ENCODE measurements at places on chromosomes 2 and 18.

DNA sequence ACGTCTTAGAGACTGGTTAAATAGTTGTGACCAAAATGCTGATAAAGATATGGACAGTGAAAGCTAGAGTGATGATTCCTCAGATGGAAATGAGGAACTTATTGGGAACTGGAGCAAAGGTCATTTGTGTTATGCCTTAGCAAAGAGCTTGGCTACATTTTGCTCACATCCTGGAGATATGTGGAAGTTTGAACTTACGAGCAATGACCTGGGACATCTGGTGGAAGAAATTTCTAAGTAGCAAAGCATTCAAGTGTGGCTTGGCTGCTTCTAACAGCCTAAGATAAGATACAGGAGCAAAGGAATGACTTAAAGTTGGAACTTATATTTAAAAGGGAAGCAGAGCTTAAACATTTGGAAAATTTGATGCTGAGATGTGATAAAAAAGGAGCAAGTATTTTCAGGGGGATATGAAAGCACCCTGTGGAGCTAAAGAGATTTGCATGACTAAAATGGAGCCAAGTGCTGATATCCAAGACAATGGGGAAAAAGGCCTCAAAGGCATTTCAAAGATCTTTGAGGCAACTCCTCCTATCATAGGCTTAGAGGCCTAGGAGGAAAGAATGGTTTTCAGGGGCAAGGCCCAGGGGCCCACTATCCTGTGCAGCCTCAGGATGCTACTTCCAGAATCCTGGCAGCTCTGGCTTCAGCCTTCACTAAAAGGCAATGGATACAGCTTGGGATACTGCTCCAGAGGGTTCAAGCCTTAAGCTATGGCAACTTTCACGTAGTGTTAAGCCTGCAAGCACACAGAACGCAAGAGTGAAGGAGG, 124.1 kb upstream of the KLHL14 start:
- DNase-seq: no peak

- no peak for DNase-seq
Measured at GRCh38 chr2:202778217-202778616, 93.3 kb downstream of the ICA1L start.

DNA sequence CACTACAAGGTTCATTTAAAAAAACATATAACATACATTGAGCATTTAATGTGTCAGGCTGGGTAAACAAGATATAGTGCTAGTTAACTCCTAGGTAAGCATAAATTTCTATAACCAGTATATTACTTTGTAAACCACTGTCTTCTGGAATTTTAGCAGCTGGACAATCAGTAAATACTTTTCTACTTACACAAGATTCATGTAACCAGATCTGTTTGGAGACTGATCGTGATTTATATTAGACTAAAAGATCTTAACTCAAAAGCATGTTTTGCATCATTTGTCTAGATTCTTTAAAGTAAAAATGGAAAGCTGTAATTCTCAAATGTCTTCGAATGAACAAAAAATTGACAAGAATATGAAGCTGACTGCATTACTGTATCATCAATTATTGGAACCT, 941 bp upstream of the SGO2 start:
- no peak for DNase-seq

GRCh38 chr2:237691908-237692600, 64.7 kb downstream of the LRRFIP1 start:
- DNase-seq: peak; percentile 92

DNA sequence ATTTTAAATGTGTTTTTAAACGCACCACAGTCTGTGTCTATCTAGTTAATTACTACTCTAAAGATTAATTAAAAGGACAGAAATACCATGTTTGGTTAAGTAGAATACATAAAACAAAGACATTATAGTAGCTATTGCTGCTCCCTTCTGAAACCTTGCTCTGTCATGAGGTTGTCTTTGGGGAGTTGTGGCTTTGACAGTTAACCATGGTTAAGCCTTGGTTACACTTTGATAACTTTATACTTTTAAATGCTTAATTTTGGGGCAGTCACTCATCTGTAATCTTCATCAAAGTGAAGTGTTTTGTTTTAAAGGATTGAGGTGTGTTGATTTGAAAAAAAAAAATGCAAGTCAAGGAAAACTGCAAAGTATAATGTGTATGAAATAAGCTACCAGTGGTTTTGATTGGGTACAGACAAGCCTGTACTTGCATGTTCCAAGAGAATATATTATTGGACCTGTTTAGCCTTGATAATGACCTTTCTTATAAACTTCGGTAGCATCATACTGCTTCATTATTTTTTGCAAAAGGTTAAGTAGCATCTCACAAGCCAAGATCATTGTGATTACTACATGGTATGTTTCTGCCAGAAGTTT, 29.8 kb upstream of the TBR1 start:
- no peak for DNase-seq

DNA sequence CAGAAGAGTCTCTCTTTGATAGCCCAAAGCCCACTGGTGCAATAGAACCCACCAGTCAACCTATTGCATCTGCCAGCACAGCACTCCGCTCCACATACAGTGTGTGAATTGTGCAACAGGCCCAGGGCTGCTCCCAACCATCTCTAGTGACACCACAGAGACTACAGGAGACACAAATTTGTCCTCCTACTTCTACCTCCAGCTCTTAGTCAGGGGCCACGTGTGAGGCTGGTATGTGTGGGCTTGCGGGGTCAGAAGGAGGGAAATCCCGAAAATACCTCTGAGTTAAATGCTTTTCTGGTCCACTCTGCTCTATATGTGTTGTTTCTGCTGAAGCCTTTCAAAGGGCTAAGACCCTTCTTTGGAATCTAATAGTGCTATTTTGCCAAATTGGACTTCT, 18.0 kb downstream of the DGUOK start:
- DNase-seq: no peak

DNA sequence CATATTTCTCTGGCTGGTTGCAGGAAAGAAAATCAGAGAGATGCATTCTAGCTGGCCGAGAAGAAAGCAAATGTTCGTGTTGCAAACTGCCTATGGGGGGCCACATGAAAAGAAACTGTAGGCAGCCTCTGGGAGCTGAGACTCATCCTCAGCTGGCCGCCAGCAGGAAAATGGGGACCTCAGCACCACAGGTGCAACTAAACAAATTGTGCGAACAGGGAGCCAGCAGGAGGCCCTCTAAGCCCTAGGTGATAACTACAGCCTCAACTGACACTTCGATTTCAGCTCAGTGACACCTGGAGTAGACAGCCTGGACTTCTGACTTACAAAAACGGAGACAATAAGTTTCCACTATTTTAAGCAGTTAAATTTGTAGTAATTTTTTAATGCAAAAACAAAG, 107.3 kb downstream of the DTNB start:
- DNase-seq: no peak

GRCh38 chr2:6297238-6297637, 568.5 kb downstream of the CMPK2 start:
- no peak for DNase-seq

GRCh38 chr2:129757915-129758783, 221.3 kb upstream of the RAB6C start:
- DNase-seq: no peak

GRCh38 chr2:25402477-25402876, 60.8 kb upstream of the DNMT3A start:
- DNase-seq: no peak

DNA sequence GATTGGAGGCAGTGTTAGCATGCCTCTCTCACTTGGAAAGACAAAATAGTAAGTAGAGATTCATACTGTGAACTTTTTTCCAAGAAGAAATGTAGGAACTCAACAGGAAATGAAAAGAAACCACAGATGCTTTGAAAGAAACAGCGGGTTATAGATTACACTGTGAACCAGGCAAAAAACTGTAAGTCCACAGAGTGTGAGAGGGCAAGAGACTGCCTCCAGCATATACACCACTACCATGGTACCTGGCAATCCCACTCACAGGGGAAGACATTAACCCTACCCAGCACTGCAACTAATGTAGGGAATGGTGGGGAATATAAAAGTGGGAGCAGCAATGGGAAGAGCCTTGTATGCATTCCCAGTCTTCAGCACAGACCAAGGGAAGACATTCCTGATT, 150.6 kb upstream of the GALNT5 start:
- DNase-seq: no peak

DNA sequence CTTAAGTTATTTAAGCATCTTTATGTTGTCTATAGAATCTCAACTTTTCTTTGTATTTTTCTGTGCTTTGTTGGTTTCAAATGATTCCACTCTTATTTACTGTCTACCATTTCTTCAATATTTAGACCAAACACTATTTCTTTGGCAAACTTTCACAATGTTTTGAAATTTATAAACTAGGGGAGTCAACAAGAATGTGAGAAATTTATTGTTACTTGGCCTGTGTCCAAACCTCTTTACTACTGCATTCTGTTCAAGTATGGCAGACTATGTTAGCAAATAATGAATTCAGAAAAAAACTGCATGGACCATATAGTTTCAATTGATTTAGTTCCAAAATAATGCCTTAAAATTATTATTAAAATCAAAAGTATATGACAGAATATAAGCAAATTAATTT, 470.2 kb downstream of the FBXO15 start:
- DNase-seq: no peak

GRCh38 chr2:64214281-64215115, 70.3 kb upstream of the PELI1 start:
- DNase-seq: no peak

DNA sequence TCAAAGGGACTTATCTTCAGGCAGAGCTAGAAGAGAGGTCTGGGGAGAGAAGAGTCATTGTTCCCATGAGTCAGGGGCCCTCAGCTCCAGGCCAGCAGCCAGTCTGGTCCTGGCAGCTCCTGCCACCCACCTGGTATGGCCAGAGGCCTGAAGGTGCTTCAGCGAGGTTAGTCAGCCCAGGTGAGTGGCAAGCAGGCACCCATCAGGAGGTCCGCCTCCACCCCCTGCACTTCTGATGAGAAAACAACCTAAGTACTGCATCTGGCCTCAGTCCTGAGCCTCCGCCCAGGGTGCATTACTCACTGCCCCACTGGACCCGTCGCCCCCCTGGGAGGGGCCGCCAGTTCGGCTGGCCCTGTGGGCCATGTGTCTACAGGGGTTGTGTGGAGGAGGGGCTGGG, 130.2 kb downstream of the INHBB start:
- DNase-seq: no peak

GRCh38 chr2:158667586-158667985, 127.5 kb upstream of the DAPL1 start:
- no peak for DNase-seq

- no peak for DNase-seq
Measured at GRCh38 chr2:128544321-128545037, 225.8 kb upstream of the HS6ST1 start.

DNA sequence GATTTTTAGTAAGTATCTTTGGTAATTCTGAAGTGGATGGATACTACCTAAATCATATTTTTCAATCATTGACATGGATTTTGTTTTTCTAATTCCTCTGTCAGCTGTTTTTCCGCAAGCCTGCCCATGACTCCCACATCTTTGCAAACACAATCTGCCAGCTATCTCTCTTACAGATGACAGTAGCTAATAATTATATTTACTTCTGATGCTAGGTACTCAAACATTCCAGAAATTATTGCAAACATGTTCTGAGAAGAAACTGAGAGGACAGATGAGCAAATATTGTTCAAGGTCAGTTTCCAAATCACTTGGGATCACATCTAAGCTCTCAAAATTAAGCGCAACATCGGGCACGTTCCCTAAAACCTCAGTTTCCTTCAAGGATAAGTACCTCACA, 270.0 kb upstream of the CDH19 start:
- no peak for DNase-seq

GRCh38 chr18:12011199-12011956, 30.1 kb downstream of the IMPA2 start:
- no peak for DNase-seq

Data from effector CD4-positive, alpha-beta T cell (primary cell).